ENCODE measurements at places on chromosomes 13 and 19.
A peak's percentile ranks its signal among the peaks of the same experiment; 100 is the strongest.

GRCh38 chr13:45464141-45464686, 525 bp upstream of the COG3 start:
- no peak for DNase-seq

GRCh38 chr13:95457294-95457693, 95.2 kb upstream of the CLDN10 start:
- no peak for DNase-seq

DNA sequence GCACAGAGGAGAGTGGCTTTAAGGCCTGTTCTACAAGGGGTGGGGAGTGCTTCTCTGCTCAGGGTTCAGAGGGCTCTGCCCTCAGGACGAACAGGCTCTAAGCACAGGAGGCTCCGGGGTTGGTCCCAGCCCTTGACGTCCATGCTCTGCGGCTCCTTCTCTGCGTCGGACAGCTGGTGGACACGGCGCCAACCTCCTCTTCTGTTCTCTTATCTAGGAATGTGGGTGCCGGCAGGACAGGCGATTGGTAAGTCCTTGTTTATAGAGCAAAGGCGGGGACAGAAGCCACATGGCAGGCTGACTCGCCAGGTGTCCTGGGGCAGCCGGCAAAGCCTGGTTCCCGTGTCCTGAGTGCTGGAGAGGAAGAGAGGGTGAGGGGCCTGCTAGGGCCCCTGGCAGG, 8.4 kb upstream of the RPS15 start:
- DNase-seq: no peak

DNA sequence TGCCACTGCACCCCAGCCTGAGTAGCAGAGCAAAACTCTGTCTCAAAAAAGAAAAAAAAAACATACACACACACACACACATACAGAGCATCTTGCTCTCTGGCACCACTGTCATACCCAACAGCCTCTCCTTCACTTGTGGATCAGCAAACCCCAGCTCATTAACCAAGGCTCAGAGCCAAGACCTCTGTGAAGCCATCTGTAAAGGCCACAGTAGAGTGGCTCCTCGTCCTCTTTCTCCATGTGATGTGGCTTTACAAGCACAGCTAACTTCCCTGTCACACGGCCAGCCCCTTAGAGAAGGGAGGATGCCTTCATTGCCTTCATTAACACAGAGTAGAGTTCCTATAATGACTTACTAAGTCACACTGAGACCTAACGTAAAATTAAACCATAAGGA, 62.7 kb upstream of the LSM14A start:
- no peak for DNase-seq

DNA sequence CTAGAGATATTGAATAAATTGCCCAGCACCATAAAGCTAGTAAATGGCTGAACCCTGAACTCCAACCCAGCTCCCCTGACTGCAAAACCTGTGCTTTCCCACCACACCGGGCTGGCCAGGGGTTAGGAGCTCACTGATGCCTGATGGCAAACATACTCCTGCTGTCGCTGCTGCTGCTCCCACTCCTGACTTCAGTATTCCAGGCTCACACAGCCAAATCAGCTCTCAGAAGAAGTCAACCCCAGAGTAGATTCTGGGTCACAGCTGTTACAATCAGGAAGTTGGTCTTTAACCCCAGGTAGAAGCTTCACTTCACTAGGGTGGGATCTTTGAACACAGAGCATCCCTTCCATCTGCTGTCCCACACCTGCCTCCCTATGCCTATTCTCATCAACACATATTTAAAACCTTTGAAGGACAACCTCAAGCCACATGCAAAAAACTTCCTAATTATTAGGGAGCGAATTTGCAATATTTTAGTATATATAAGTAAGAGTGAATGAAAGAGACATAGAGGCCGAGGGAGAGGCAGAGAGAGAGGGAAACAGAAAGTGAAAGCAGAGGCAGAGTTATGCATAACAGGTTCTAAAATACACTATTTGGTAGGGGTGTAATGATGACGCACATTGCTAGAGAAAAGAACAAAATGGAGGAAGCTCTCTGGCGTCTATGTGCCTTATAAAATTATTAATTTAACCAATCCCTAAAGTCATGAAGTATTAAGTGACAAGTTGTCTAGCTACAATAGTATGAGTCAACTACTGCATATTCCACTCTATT, 99.4 kb upstream of the SERP2 start:
- DNase-seq: peak; percentile 11

- no peak for DNase-seq
These were observed 36.0 kb upstream of the LAMP1 start for GRCh38 chr13:113260996-113261395.

- peak; percentile 66 for DNase-seq
These were observed 5.2 kb upstream of the ZNF579 start for GRCh38 chr19:55585658-55586339.

GRCh38 chr19:46487802-46488445, 7.7 kb downstream of the PNMA8B start:
- peak; percentile 74 for DNase-seq

DNA sequence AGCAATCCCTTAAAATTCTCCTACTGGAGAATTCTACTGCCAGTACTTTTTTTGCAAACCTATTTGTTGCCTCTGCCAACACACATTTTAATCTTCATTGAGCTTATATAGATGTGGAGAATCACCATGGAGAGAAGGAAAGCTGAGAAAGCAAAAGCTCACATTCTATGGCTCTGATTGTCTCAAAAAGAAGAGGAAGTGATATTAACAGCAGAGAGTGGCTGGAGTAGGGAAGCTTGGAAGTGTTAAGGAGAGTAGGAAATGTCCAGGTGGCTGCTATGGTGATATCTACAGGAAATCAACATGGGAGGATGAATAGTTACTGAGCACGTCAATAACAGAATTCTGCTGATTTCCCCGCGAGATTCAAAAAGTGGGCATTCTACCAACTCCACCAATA, 78.8 kb upstream of the TDRD3 start:
- DNase-seq: no peak

GRCh38 chr19:1590641-1591397, 1.8 kb downstream of the MBD3 start:
- peak; percentile 26 for DNase-seq

- DNase-seq: peak; percentile 85
These were observed 2660.1 kb upstream of the PCDH20 start for GRCh38 chr13:64075543-64076271.

- no peak for DNase-seq
These were observed 13.6 kb downstream of the SPC24 start for GRCh38 chr19:11141937-11142527.

GRCh38 chr19:3420909-3421619, 54.7 kb downstream of the NFIC start:
- DNase-seq: no peak

DNA sequence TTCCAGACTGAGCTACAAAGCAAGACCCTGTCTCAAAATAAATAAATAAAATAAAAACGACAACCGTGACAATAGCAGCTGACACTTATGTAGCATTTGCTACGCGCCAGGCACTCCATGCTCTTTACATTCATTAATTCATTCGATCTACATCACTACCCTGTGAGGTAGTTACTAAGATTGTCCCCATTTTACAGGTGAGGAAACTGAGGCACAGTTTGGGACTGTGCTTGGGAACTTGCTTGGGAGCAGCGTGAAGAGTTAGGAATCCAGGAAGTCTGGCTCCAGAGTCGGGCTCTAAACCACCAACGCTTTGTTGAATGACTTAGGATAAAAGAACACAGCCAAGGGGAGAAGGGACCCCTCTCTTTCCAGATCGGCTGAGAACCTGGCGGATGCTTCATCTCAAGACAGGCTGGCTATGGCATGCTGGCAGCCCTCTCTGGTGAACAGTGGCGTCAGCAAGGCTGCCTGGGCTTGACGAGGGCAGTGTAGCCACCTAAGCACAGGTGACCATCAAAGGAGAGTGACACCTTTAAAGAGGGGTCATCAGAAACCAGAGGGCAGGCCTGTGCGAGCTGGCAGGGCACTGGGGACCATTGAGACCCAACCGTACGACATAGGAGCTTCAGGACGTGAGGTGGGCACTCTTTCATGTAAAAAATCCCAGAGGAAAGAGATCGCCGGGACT, 591 bp downstream of the DOHH start:
- DNase-seq: no peak

DNA sequence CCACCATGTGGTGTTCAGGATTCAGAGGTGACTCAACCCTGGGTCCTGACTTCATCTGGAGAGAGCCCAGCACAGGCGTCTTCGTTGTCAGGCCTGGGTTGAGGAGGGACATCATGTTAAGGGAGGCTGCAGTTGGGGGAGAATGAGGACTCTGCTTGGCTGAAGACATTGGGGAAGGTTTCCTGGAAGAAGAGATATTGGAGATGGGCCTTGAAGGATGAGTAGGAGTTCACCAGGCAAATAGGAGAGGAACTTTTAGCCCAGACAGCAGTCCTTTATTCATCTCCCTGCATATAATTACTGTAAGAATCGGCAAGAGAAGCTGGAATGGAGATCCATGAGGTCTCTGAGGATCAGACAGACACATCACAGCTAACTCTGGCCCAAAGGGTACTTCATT, 38.9 kb downstream of the VAV1 start:
- no peak for DNase-seq

DNA sequence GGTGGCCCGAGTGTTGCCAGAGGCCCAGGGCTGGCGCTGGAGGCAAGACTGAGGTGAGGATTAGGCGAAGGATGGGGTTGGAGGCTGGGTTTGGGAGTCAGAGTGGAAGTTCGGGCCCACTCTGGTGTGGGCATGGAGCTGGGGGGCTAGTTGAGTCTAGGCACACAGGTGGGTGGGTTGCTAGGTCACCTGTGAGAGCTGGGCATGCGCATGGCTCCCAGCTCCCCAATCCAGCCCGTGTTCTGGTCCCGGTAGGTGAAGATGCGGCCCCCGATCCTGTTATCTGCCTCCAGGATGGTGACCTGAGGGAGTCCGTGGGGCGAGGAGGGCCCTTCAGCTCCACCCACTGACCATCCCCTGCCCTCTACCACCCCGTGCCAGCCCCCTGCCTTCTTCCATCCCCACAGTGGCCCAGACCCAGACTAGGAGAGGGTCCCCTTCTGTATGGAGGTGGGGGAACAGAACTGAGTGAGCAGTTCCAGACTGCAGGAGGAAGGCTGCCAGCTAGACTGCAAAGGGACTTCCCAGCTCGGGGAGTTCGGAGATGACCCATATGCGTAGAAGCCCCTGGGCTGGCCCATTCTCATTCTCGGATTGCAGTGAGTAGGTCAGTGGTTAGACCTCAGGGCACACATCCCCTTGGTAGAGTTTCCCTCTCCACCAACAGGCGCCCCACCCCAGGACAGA, 1.7 kb downstream of the IL4I1 start:
- DNase-seq: no peak

DNA sequence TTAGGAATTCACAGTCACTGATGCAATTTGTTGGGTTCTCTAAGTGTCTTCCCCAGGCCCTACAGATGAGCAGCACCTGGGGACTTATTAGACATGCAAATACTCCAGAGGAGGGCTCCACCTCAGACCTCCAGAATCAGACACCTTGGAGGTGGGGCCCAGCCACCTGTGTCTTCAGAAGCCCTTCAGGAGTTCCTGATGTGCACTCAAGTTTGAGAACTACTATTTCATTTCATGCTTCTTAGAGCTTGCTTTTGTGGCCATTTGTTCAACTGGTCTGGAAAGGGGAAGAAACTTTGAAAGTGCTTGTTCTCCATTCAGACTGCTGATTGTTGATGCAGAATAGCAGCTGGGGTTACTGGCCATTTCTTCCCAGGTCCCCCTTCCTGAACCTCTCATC, 472.0 kb downstream of the COG6 start:
- no peak for DNase-seq

DNA sequence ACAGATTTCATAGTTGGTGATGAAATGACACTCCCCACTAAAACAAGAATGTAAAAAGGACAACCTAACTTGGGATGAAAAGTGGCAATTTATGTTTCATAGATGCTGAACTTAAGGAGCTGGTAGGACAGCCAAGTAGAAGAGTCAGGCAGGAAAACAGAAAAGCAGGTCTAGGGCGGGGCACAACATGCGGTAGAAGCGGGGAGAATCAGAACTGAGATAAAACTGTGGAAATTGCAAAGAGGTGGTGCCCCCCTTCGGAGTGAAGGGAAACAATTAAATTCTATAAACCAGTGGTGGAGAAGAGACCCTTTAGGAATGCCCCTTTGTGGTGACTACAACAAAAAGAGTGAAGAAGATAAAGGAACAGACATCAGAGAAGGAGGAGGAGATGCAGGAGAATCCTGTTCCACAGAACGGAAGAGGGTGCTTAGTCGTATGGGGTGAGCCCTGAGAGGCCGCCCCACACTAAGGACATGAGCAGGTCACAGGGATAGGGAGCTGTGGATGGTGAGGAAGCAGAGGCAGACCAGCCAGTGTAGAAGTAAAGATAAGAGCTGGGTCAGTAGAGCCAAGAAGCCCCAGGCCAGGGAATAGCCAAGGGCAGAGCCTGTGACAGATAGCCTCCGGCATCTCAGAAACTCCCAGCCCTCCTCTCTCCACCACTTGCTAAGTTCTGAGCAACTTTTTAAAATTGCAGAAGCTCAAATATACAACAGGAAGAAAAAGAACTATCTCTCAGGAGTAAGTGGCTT, 100.3 kb upstream of the DOCK9 start:
- DNase-seq: no peak

GRCh38 chr19:38514812-38515633, 81.5 kb downstream of the RYR1 start:
- DNase-seq: peak; percentile 60

DNA sequence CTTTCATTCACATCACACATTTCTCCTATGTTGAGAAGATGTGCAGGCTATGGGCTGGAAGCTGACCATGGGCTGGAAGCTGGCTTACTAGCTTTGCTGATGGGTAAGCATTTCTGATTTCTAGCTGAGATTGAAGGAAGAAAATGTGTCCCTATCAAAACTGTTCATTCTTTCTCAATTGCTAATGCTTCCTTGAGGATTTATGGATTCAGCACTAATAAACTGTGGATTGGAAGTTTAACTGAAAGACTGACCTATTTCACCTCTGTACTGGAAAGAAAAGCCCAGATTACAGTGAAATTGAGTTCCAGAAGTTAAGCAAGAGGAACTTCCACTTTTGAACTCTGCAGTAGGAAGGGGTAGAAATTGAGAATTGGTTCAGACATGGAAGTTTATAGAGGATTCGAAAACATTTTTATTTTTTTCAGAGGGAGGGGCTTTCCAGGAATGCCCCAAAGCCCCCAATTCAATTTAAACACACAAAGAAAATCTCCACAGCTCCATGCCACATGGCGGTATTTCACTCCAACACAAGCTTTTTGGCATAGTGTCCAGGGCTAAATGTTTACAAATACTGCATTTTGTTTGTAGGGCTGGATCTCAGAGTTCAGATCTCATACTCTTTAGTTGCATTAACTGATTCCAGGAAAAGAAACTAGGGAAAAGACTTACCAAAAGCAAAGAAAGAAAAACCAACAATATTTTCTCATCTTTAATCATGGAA, 61.2 kb upstream of the ARGLU1 start:
- no peak for DNase-seq

- no peak for DNase-seq
These were observed 1398.9 kb upstream of the PCDH9 start for GRCh38 chr13:68628994-68629393.

DNA sequence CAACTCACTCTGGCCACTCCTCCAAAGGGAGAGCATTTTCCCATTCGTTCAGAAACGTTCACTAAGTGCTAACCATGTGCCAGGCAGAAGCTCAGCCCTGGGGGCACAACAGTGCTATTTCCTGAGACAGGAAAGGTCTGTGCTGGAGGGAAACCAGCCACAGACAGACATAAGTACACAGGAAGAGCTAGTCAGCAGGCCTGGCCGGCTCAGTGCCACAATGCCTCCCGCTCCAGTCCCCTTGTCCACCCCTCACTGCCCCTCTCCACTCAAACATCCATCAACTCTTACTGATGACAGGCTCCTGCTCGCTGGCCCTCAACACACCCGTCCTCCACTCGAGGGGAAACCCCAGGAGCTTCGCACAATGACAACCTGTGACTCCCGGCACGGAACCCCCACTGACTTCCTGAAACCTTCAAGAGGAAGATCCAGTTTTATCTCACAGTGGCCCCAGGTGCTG, 11.3 kb upstream of the PLA2G4C start:
- DNase-seq: peak; percentile 96

- DNase-seq: peak; percentile 78
These were observed 36.1 kb downstream of the ACTN4 start for GRCh38 chr19:38683393-38684077.

Data from SK-MEL-5 (cell line).